Foreskin keratinocyte (primary cell): ENCODE measurements at places on chromosomes 12 and 14.

- peak; percentile 28 for DNase-seq
These were observed 135.4 kb downstream of the GPHN start for GRCh38 chr14:66643344-66643743.

GRCh38 chr14:68448252-68448902 lies 344.5 kb downstream of the ZFP36L1 start:
- DNase-seq = no peak

GRCh38 chr12:57320639-57321038 lies 69.7 kb upstream of the STAC3 start:
- no peak for DNase-seq

DNA sequence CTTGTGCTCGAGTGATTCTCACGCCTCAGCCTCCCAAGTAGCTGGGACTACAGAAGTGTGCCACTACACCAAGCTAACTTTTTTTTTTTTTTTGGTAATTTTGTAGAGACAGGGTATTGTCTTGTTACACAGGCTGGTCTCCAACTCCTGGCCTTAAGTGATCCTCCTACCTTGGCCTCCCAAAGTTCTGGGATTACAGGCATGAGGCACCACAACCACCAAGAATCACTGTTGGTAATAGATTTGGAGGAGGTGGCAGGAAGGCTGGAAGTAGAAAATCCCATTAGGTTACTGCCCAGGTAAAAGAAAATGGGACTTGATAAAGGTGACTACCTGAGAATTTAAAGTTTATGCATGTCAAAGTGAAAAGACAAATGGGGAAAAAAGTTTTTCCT lies 1.4 kb upstream of the CDCA4 start:
- DNase-seq = no peak

GRCh38 chr14:51562816-51563215 lies 88.9 kb upstream of the FRMD6 start:
- DNase-seq = peak; percentile 60

DNA sequence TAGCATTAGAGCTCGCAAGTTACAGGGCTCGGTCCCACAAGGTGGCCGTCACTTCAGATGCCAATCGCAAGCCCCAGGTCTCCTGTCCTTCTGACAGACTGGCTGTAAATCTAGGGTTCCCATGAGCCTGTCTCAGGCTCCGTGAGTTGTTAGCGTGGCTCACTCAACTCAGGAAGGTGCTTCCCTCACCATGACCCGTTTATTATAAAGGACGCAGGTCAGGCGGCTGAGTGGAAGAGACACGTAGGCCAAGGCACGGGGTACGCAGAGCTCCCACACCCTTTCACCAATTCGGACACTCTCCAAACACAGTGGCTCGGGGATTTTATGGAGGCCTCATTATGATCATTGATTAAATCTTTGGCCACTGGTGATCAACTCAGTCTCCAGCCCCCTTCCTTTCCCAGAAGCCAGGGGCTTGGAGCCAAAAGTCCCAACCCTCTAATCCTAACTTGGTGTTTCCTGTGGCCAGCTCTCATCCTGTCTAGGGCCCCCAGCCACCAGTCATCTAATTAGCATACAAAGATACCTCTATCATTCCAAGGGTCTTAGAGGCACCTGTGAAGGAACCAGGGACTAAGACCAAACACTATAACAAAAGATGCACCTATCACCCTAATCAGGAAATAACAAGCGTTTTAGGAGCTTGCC lies 25.8 kb upstream of the LRTM2 start:
- DNase-seq = no peak

DNA sequence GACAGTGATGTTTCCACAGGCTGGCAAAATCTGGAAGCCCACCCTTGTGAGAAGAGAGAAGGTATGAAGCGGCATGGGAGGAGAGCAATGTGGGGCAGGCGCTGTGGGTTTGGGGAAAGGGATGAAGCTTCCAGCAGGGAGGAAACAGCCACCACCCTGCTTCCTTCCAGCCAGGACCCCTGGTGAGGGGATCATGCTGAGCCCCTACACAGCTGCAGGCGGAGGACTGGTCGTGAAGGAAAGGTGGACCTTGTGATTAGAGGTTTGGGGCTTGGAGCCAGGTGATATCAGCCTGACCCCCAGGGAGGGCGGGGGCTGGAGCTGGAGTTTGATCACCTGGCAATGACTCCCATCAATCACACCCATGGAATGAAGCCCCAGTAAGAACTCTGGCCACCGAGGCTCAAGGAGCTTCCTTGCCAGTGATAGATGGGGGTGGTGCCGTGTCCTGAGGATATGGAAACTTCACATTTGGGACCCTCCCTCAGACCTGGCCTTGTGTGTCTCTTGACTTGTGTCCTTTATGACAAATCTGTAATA lies 48.6 kb downstream of the RIMBP2 start:
- no peak for DNase-seq

DNA sequence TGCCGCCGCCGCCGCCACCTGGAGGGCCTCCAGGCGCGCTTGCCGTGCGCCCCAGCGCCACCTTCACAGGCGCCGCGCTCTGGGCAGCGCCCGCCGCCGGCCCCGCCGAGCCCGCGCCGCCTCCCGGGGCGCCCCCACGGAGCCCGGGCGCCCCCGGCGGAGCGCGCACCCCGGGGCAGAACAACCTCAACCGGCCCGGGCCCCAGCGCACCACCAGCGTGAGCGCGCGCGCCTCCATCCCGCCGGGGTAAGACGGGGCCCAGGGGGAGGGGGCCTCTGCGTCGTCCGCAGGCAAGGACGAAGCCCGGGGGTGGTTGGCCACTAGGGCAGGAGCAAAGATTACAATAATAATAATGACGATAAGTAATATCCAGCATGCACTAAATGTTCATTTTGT lies 21.3 kb downstream of the DTX1 start:
- DNase-seq = no peak
